ENCODE measurements at places on chromosomes 5 and 9. TPM values are rescaled to one million over a fixed set of nuclear protein-coding genes. Genes with fewer than 3 reads are reported as not detected.

The SEMA5A gene
- total RNA-seq = not detected

The WASHC1 gene
- total RNA-seq = 11.2 TPM

The SSBP2 gene
- total RNA-seq = 9.0 TPM

The SLC1A1 gene
- 1.7 TPM for total RNA-seq

The LRRC19 gene
- total RNA-seq = not detected

Data from A549 treated with CpdA at 1 μM for 4 hours (cell line).